Esophagus squamous epithelium (tissue), 5 donors: ENCODE measurements at places on chromosomes 6 and 20.

- DNase-seq: no peak
These were observed 371.2 kb downstream of the PREX1 start for GRCh38 chr20:48456366-48457192.

- DNase-seq: no peak
These were observed 18.7 kb downstream of the UQCC2 start for GRCh38 chr6:33692760-33693158.

DNA sequence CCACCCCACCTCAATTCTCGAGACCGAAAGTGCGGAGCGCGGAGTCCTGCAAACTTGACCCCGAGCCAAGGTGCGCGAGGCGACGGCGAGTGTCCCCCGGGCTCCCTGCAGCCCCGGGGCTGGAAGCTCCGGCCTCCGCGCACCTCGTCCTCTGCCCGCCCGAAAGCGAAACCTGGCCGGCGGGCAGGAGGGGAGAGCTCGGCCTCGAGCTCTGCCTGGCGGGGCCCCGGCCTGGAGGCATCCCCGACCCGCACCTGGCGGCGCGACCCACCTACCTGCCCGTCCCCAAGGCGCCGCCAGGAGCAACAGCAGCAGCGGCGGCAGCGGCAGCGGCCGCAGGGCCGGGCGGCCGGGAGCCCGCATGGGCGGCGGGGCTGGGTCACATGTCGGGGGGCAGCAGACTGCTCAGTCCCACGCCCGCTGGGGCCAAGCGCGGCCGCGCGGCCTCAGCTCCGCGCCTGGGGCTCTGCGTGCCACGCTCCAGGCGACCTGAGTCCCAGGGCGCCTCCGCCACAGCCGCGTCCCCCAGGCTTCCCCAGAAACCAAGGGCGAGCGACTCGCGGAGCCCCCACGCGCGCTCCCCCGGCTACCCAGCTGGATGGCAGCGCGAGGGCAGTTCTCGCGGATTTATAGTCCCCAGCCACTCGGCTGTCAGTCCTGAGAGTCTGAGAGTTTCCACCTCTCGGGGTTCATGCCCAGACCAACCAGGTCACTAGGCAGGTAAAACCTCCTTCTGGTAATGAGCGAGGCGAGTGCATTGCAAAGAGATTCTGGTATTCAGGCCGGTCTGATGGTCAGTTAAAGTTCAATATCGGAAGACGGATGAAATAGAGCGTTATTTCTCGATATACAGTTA lies at the start of gene IL20RA:
Gene IL20RA (minus strand): TSS at position 600 of the 856 bp plus-strand sequence. CDS start 237 bp downstream, at position 363.
- DNase-seq: no peak

GRCh38 chr6:105588123-105588710 lies 185.3 kb upstream of the PREP start:
- DNase-seq: no peak

DNA sequence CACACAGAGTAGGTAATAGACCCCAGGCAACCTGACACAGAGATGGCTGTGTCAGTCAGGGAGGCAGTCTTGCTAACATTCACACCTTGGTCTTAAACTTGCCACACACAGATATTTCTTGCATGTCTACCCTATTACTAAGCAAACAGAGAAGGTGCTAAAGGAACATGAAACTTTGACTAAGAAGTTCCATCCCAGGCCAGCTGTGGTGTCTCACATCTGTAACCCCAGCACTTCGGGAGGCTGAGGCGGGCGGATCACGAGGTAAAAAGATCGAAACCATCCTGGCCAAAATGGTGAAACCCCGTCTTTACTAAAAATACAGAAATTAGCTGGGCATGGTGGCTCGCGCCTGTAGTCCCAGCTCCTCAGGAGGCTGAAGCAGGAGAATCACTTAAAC lies 222.4 kb upstream of the JARID2 start:
- no peak for DNase-seq

GRCh38 chr6:42720739-42721138 lies 1.7 kb downstream of the PRPH2 start:
- DNase-seq: no peak

GRCh38 chr6:43373252-43373875 lies 3.9 kb upstream of the ZNF318 start:
- DNase-seq: no peak

- no peak for DNase-seq
These were observed 99.2 kb downstream of the LCA5 start for GRCh38 chr6:79438030-79438429.

GRCh38 chr6:121436274-121436857 lies 920 bp downstream of the GJA1 start:
- no peak for DNase-seq

DNA sequence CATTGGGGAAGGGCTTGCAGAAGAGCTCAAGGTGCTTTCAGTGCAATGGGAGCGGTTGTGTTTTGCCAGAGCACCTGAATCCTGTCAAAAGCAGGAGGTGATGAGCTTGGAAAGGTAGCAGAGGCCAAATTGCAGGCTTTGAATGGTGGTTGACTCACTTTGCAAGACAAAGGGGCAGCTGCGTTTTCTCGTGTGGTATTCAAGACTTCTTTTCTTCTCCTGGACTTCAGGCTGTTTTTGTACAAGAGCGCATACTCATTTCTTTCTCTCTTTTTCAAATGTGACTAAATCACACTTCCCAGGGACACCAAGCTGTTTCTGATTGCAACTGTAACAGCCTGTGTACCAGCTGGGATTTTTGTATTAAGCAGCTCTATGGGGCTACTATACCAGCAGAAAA lies 32.3 kb downstream of the GHRH start:
- no peak for DNase-seq

GRCh38 chr20:38523697-38524096 lies 51.1 kb downstream of the RALGAPB start:
- DNase-seq: no peak

- DNase-seq: no peak
These were observed 720.6 kb downstream of the RFPL4B start for GRCh38 chr6:113067612-113068275.

DNA sequence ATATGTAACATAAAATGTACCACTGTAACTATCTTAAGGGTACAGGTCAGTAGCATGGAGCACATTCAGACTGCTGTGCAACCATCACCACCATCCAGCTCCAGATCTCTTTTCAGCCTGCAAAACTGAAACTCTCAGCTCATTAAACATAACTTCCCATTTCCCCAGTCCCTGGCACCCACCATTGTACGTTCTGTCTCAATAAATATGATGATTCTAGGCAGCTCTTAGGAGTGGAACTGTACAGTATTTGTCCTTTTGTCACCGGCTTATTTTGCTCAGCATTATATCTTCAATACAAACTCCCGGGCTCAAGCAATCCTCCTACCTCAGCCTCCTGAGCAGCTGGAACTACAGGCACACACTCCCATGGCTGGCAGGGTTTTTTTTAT lies 1.5 kb downstream of the ZC3H12D start:
- no peak for DNase-seq

DNA sequence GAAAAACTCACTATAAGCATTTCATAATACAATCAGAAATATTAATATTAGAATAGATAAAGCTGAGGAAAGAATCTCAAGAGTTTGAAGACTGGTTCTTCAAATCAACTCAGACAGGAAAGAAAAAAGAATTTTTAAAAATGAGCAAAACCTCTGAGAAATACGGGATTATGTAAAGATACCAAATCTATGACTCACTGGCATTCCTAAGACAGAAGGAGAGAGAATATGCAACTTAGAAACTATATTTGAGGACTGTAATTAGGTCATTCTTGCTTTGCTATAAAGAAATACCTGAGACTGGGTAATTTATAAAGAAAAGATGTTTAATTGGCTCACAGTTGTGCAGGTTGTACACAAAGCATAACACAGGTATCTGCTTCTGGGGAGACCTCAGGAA lies 665.1 kb downstream of the RNF144B start:
- DNase-seq: no peak

DNA sequence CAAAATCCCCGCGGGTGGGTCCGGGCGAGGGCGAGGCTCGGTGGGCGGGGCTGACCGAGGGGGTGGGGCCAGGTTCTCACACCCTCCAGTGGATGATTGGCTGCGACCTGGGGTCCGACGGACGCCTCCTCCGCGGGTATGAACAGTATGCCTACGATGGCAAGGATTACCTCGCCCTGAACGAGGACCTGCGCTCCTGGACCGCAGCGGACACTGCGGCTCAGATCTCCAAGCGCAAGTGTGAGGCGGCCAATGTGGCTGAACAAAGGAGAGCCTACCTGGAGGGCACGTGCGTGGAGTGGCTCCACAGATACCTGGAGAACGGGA lies 809 bp downstream of the HLA-G start:
- no peak for DNase-seq

GRCh38 chr6:169589699-169590257 lies 112.1 kb downstream of the WDR27 start:
- DNase-seq: no peak

DNA sequence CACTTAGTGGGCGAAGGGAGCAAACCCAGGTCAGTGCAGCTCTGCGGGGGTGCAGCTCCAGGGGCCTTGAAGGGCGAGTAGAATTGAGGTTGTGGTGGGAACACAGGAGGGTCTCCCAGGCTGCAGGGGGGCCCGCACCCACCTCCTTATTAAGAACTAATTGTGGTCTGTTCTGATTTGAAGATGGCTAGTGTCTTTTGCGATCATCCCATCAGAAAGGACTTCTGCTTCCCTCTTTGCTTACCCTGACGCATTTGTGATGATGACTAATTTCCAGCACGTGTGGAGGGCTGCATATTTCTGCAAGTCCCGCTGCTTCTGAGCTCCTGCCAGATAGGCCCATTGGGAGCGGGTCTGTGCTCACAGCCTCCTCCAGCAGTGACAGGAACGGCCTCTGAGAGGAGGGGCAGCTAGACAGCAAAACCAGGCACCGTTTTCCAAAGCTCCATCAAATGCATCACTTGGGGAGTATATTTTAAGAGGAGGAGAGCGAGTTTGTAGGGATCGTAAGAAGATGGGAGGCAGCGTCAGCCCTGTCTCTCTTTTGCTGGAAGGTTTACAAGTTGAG lies 268.9 kb downstream of the CDH4 start:
- DNase-seq: no peak

DNA sequence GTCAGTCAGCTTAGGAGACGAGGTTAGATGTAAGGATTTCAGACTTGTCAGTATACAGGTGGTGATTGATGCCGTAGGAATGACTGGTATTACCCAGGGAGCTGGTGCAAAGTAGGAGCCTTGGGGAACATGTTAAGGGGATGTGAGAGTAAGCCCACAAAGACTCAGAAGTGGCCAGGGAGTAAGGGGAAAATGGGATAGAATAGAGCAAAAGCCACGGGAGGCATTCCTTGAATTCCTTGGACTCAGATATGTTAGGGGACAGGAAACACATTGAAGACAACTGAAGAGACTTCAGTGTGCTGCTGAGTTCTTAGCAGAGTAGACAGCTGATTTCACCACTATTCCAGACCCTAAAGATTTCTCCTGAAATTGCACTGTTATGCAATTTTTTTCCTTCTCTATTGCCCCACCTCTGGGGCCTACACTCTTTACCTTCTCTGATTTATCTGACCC lies 1.2 kb upstream of the ACAT2 start:
- no peak for DNase-seq

- no peak for DNase-seq
These were observed 149.9 kb downstream of the MYB start for GRCh38 chr6:135331002-135331401.

- no peak for DNase-seq
These were observed 22.9 kb downstream of the ERMARD start for GRCh38 chr6:169774347-169774746.

GRCh38 chr6:158926414-158926813 lies 73.6 kb downstream of the RSPH3 start:
- no peak for DNase-seq

DNA sequence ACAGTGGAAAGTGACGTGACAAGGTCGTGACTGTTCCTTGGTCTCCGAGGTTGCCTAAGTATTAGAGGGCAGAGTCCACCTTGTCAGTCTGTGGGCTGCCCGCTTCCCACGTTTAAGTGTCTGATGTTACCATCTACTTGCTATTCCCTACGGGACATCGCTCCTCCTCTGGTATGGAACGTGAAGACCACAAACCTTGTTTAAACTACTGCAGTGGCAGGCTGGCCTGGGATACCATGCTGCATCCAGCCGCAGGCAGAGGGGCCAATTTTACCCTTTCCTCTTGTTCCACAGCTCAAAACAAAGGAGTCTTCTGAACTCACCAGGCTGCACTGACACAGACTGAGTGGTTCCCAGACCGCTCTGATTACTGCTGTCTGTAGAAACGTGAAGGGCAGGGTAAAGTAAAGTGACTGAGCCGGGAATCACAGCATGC lies 275.9 kb downstream of the FOXC1 start:
- DNase-seq: no peak

- no peak for DNase-seq
These were observed 33.7 kb downstream of the SLC9A8 start for GRCh38 chr20:49846206-49846807.

- no peak for DNase-seq
These were observed 33.9 kb upstream of the STXBP5 start for GRCh38 chr6:147170269-147170668.

DNA sequence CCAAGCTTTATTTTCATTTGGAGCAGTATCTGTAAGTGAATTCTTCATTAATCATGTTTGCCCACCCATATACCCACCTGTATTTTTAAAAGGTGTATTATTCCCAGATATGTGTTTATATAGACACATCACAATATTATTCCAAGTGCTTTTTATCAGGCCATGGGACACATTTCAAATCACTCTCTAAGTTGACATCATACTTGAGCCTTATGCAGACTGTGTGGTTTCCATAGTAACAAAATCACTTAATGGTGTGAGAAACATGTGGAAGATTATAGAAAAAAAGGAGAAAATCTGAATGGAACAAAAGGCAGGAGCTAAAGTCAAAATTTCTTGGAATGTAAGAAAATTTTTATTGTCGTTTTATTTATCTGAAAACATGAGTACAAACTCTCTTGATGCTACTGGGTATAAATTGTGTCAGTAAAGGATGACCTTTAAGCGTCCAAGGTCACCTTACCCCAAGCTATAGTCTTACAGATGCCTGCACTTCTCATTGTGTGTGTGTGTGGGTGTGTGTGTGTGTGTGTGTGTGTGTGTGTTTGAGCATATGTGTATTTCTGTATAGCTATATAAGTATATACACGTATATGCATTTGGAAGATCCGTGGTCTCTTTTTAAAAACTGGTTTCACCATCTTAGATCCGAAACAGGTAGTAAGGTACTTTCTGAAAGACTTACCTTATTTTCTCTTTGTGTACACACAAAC lies 79.8 kb upstream of the CCN6 start:
- DNase-seq: no peak

GRCh38 chr20:49435639-49436038 lies 46.8 kb downstream of the KCNB1 start:
- DNase-seq: no peak

- DNase-seq: no peak
These were observed 1.5 kb downstream of the LAMA4 start for GRCh38 chr6:112252571-112253497.

- DNase-seq: no peak
These were observed 12.7 kb downstream of the GPLD1 start for GRCh38 chr6:24476631-24477030.

- no peak for DNase-seq
These were observed 64.3 kb downstream of the GPX5 start for GRCh38 chr6:28589957-28590349.

DNA sequence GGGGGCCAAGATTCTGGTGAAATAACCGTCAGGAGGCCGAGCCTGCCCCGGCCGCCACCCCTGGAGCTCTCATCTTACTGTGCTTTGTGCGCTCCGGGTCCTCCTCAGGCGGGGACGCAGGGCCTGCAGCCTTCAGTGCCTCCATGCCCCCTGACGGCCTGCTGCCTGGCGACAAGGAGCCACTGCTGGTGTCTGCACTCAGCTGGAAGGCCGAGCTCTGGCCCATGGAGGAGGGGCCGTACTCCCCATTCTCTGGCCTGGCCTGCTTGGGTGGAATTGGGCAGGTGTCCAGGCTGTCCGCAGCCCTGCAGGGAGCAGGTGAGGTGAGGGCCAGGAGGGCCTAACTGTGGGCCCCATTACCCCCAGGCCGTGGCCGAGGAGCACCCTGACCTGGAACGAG lies 5.3 kb downstream of the ZNF512B start:
- no peak for DNase-seq
